ENCODE measurements at places on chromosomes 4 and X.
A peak's percentile ranks its signal among the peaks of the same experiment; 100 is the strongest.

DNA sequence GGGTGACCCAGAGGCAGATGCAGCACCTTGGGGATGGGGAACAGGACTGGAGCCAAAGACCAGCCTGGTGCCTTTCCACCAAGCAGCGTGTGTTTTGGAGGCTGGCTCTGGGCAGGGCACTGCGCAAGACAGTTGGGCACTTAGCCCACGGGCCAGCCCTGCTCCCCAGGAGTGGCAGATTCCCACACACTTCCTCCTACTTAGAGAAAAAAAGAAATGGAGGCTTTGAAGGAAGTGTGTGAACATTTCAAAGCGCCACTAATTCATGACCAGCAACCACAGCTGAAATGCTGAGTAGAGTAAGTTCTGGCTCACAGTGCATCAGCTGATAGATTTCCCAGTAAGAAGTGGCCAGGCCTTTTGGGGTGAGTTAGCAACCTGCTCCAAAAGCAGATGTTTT is 54.9 kb upstream of the LGI2 start:
- DNase-seq = peak; percentile 75

DNA sequence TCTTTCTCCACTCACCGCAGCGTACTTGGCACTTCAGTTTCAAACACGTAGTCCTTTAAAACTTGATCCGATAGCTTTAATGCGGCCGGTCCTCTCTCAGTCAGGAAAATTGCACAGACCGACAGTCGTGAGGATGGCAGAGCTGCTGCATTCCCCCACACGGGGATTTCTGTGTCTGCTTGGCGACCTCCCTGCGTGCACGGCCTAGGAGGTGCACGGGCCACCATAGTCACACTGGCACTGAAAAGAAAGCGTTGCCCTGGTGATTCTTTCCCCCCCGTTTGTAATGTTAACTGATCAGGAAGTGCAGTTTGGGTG is 10.3 kb downstream of the AKAP17A start:
- no peak for DNase-seq

GRCh38 chrX:70970482-70970995 is 39.6 kb upstream of the SLC7A3 start:
- peak; percentile 21 for DNase-seq

GRCh38 chr4:40800064-40800463 is 50.3 kb downstream of the NSUN7 start:
- DNase-seq = no peak

GRCh38 chr4:96839441-96839840 is 999.5 kb downstream of the PDHA2 start:
- no peak for DNase-seq

DNA sequence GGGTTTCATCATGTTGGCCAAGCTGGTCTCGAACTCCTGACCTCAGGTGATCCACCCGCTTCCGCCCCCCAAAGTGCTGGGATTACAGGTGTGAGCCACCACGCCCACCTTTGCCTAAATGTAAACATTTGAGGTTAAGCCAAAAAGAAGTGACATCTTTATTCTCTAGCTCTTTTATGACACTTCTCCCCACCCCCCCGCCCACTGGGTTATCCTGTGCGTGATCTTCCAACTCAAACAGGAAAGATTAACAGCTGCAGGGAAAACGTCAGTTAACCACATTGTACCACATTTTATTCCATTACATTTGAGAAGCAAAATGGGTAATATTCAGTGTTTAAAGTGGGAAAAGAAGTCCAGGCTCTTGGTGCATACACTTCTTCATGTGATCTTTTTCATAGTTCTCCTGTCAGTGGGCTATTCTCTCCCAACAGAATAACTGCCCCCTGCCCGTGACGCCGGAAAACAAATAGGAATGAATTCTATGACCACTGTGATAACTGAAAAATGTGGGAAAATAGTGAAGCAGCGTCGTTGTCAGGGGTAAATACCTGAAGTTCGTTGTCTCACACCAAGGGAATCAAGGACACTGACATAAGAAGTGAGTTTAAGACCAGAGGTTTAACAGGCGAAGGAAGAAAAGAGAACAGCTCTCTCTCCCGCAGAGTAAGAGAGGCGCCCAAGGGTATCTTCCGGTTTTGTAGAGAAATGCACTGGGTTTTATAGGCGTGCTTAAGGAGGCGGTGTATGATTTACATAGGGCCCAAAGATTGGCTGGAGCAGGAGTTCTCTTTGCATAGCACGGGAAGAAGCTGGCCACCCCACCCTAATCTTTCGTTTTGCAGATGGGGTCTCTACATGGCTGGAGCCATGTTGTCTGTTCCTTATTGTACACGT is 9.7 kb upstream of the SRD5A3 start:
- peak; percentile 54 for DNase-seq

DNA sequence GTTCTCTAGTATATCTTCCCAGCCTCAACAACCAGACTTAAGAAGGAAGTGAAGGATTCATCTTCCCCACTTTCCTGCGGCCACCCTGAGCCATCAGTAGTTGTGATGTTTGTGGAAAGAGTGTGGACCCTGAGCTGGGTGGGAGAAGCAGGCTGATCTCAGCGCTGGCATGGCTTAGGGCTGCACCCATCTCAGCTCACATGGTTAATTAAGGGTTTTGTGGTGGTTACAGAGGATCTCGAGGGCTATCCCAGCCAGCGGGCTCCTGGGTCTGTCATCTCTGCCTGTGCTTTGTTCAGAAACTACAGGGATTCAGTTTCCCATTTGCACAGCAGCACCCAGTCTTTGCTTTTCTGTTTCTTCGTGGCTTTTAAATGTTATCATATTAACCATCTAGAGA is 163.4 kb downstream of the PTTG2 start:
- no peak for DNase-seq

DNA sequence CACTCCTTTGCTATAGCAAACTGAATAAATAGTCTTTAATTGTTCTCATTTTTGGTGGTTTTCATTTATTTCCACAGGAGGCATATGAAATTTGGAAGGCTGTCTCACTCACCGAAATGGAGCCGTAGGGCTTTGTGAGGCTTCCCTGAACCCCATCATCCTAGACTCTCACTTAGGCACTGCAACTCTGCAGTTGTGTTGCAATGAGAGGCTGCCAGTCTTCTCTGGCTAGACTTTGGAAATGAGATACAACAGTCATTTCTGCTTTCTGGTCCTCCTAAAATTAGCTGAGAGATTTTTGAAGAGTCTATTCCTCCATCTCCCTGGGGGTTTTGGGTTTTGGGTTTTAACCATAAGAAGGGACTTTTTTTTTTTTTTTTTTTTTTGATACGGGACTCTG is 146.5 kb downstream of the SH3BGRL start:
- no peak for DNase-seq

GRCh38 chr4:54091637-54092404 is 8.1 kb upstream of the GSX2 start:
- peak; percentile 88 for DNase-seq

- no peak for DNase-seq
Measured at GRCh38 chrX:12843061-12843667, 23.7 kb upstream of the TLR7 start.

DNA sequence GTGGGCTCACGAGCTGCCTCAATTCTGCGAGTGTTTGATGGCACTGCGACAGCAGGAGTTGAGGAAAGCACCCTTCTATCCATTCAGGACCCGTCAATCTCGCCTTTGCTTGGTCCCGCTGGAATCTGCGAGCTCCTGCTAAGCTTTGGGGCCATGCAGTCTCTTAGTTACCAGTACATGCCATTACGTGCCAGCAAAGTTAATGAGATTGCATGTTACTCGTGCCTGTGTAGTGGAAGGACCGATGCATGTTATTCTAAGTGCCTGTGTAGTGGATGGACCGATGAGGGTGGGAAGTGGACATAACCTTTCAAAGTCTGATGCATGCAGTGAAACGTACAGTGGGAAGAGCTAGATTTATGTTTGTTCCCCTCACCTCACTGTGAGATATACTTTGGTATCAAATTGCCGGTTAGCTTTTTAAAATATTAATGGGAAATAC is 569 bp downstream of the RPS3A start:
- no peak for DNase-seq

DNA sequence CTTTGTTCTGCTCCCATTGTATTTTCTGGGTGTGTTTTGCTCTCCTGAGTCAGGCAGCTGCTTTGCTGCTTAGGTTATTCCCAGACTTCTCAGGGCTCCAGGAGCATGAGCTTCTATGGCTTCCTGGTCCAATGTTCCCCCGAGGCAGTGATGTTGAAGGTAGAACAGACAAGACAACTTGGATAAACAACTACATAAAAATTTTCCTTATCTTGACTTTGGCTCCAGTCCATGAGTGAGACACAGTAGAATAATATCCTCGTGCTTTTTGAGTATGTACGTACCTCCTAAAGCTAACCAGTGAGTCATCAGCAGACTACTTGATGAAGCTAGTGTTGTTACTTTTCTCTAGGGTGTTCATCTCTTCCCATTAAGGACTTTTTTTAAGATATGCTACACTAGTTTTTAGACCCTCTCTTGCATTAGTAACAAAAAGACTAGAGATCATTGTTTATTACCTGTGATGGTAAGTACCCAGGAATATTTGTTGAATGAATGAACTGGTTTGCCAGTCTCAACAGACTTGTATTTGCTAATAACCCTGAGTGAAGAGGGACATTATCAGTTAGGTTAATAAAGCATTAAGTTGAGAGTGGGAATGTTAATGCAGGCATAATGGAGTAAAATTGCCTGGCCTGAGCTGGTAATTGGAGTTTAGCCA is 131.9 kb downstream of the FHIP1A start:
- no peak for DNase-seq

- DNase-seq = no peak
Measured at GRCh38 chrX:30039768-30040167, 175.6 kb upstream of the MAGEB2 start.

DNA sequence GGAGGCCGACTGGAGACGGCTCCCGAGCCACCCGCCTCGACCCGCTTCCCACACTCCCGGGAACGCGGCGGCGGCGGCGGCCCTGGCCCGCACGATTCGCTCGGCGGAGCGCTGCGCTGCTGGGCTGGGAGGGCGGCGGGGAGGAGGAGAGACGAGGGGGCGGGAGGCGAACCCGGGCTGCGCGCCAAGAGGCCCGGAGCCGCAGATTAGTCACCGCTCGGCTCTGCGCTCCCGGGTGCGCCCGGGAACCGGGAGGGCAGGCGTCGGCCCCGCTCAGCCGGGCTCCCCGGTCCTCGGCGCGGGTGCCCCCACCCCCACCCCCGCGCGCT is 11.2 kb upstream of the BCOR start:
- peak; percentile 72 for DNase-seq

- DNase-seq = peak; percentile 14
Measured at GRCh38 chr4:13701937-13702446, 74.5 kb upstream of the BOD1L1 start.

GRCh38 chrX:39336671-39337311 is 535.5 kb downstream of the MID1IP1 start:
- DNase-seq = no peak

DNA sequence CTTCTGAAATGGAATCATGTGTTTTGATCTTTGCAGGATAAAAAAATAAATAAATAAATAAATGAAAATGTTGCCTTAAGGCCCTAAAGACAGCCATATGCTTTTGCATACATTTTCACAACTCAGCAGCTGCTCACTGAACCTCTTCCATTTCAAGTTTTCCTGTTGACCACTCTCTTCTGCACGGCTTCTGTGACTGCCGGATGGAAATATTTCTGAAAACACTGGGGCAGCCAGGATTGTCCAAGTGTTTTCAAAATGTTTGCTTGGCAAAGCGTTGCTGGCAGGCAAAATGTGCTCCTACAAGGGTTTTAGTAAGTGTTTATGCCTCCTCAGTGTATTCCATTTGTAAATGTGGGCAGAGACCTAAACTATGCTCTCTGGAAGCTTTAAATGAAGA is 208.1 kb upstream of the IL1RAPL1 start:
- DNase-seq = no peak

DNA sequence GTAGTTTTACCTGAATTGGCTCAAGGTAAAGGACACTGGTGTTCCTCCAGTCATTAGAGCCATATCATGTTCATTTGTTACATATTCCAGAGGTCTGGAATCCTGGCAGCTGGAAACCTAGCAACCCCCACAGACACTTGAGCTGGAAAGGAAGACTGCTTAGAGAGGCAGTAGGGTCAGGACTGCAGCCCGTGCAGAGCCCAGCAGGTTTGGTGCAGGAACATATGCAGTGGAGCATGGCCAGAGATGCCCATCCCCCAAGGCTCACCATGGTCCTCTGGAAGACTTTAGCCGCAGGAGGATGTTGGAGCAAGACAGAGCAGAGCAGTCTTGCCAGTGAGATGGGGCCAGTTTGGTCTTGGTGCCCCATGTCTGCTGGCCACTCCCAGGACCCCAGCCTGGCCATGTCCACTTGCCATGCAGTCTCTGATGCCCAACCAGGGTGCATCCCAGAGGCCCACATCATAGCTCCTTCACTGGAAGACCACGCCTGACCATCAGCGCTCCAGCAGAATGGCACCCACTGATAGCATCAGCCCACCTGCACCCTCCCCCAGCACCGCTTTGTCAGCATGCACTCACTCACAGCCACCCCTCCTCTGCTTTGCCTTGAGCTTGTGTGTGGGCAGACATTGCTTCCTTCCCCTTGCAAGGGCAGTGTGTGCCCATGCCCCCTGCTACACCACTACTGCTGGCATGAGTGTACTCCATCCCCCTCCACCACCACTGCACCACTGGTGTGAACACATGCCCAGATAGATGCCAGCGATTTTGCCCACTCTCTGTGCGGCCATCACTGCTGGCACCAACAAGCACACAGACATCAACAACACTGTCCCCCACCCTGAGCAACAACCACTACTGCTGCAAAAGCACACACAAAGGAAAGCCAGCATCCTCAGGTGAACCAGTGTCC is 190.3 kb upstream of the SPOCK3 start:
- DNase-seq = no peak

DNA sequence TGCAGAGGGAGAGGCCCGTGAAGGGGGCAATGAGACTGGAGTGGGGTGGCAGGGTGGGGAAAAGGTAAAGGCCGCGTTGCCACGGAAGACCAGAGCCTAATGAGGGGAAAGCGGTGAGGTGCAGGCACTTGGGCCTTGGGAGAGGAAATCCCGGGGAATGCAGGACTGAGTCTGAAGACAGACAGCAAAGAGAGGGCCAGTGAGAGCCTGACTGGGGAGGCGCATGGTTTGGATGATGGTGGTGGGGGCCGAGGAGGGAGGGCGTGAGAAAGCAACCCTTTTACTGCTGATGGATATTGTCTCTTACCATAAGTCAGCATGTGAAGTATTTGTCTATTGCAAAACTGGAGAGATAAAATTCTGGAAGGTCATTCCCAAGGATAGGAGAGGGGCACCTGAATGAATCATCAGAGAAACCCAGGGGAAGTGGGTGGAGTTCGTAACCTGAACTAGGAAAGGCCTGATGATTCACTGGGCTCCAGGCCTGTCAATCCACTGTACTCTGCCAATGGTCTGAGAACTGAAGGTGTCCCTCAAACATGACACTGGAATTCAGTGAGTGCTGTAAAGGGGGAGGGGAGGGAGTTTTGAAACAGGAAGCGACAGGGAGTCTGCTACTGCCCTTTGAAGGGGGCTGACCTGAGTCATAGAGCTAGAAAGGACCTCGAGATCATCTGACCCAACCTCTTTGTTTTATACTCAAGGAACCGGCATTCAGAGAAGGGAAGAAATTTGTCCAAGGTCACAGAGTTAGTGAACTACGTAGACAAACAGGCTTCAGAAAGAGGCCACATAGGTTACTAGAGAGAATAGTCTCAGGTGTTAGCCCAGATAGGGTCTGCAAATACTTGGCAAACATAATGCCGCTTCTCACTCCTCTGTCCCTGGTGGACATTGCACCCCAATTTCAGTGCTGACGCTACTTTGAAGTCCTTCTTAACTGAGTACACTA is 52.2 kb downstream of the NALF2 start:
- DNase-seq = peak; percentile 1
